ENCODE measurements at places on chromosomes 13 and 19. TPM values are rescaled to one million over a fixed set of nuclear protein-coding genes. Genes with fewer than 3 reads are reported as not detected.

GRCh38 chr19:43678512-43679261 is 8.7 kb upstream of the PLAUR start:
- DNase-seq: no peak

The ZIC2 gene
- total RNA-seq: not detected

- no peak for DNase-seq
Observed at GRCh38 chr19:50829801-50830200, 3.6 kb downstream of the KLK15 start.

The ZNF526 gene
- 20.3 TPM for total RNA-seq

- peak; percentile 97 for DNase-seq
Observed at GRCh38 chr13:109744512-109745051, 41.8 kb downstream of the IRS2 start.

DNA sequence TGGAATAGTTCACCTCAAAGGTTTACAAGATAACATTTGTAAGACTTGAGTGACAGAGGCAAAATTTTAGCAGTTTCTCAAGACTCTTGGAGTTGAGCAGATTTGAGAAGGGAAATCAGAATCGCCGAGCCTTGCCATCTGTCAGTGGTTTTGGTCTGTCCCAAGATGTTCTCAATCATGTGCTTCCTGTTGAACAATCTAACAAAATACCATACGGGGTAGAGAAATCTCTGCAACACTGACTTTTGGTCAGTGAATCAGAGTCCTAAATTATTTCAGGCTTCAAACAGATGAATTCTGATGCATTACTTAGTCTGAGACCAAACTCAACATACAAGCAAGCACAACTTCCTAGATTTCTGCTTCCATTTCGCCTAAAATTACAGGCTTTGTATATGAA is 3.8 kb downstream of the KCTD12 start:
- peak; percentile 45 for DNase-seq

The TMEM91 gene
- 2.6 TPM for total RNA-seq

The SNRNP70 gene
- 117 TPM for total RNA-seq

DNA sequence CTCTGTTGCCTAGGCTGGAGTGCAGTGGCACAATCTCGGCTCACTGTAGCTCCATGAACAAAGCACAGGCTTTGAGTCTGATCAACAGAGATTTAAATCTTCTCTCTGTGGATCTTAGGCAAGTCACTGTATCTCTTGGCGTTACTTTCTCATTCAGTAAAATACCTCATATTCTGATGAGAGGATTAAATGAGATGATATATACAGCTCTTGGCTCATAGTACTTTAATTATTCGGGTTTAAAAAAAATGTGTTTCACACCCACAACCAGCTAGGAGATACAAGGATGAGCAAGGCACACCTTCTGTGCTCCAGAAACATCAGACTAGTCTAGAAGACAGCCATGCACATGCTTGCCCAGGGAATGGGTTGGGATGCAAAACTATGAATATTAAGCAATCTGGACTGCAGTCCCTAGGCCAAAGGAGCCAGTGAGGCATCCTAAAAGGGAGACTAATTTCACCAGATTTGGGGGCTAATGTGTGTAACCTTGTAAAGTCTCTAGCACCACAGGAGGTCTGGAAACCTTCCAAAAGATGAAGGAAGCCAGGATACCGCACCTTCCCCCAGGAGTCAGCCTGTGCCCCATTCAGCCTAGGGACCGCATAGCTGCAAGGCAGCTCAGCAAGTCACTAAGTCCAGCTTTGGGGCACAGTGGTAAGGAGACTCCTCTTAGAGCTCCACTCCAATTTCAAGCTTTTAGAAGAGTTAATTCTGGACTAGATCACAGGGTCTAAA is 2.5 kb downstream of the VPS36 start:
- DNase-seq: no peak

GRCh38 chr19:18639706-18640243 is 2.9 kb downstream of the KLHL26 start:
- DNase-seq: peak; percentile 74

The FFAR3 gene
- not detected for total RNA-seq

- DNase-seq: no peak
Observed at GRCh38 chr19:28606269-28607032, 606.5 kb downstream of the UQCRFS1 start.

GRCh38 chr19:37594982-37595382 is 306 bp downstream of the ZNF540 start:
- no peak for DNase-seq

The ZNF571 gene
- total RNA-seq: 2.6 TPM

GRCh38 chr19:19170053-19170872 is at the start of gene MEF2B:
TSS of gene MEF2B (minus strand) at chr19:19170263. CDS start at chr19:19150735, 19,528 bp downstream.
- peak; percentile 68 for DNase-seq

DNA sequence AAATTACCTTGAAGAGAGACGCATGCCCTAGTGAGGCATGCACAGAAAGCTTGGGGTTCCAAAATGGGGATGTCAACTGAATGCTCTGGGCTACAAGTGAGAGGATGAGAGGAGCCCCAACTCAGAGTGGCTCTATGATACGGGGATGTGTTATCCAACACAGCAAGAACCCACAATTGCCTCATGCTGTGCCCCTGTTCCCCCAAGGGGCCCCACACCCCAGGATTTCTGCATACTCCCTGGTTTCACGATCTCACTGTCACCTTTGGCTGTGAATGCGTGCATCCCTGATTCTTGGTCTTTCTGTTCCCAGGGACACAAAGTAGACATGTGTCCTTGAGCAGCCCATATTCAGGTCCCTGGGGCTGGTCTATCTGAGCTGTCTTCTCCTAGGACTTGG is 29.3 kb downstream of the WDR88 start:
- no peak for DNase-seq

The SIGLEC8 gene
- total RNA-seq: not detected

The PTPRH gene
- 3.9 TPM for total RNA-seq

The TNFSF9 gene
- 0.32 TPM for total RNA-seq

The LGALS7 gene
- total RNA-seq: not detected

- peak; percentile 70 for DNase-seq
Observed at GRCh38 chr13:78102121-78102677, 183.6 kb upstream of the EDNRB start.

The CABP5 gene
- not detected for total RNA-seq

- no peak for DNase-seq
Observed at GRCh38 chr19:17616686-17616960, 61.2 kb downstream of the COLGALT1 start.

The CDADC1 gene
- total RNA-seq: 3.5 TPM

The KLK8 gene
- not detected for total RNA-seq

The ZNF528 gene
- 21.3 TPM for total RNA-seq

The ZNF541 gene
- under 0.01 TPM for total RNA-seq

The HOMER3 gene
- total RNA-seq: 64.1 TPM

DNA sequence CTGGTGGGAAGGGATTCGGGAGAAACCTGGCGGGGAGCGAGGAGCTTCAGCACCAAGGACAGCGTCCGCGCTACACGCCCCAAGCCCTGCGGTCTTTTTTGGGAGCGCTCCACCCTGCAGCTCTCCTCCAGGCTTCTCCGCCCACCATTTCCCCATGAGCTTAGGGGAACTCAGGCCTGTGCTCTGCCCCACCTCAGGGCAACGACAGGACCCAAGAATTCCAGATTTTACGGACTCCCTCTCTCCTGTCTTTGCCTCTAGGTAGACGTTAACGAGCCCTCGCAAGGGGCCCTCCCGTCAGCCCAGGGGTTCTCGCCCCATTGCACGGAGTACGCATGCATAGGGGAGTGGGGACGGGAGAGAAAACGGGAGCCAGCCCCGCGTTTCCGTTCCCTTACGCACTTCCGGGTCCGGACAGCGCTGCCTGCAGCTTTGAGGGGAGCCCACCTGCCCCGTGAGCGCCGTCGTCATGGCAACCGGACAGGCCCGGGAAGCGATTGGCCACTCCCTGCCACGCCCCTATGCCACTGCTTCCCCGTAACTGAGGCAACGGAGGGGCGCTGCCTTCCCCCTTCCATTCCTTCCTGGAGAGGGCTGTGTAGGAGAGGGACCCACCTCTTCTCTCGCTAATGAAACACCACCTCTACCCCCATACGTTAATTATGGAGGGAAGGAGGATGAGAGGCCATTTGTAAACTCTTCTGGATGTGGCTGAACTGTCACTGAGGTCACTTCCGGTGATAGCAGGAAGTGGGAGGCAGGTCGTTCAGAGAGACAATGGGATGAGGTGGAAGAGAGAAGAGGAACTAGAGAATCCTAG is 20.8 kb downstream of the NOVA2 start:
- peak; percentile 51 for DNase-seq

GRCh38 chr13:20901668-20902437 is 693 bp downstream of the XPO4 start:
- DNase-seq: peak; percentile 69

Measured in fibroblast of villous mesenchyme (primary cell).